ENCODE measurements at places on chromosomes 1 and 21. TPM values are rescaled to one million over a fixed set of nuclear protein-coding genes. Genes with fewer than 3 reads are reported as not detected.

The LRRC38 gene
- total RNA-seq, result not detected

DNA sequence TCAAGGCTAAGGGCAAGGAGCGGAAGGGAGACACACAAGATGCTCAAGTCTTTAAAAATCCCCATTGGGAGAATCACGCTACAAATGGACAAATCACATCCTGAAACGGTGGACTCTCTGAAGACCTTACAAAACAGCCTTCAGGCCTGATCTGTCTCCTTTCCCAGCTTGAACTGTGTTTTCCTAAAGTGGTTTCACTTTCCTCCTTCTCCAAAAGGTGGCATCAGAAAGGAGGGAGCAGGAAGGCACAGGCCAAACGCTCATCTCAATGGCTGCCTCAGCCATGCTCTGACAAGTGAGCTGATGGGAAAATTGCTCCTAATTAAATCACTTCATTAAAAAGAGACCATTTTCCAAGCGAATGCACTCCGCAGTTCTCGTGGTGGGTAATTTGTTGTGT is 47.7 kb downstream of the UTP25 start:
- H3K4me3 ChIP-seq, result no peak overlapping the region
- peaks cover 6% of the 10 kb centered on the region for H3K27me3 ChIP-seq
- no peak overlapping the region for H3K27ac ChIP-seq
- DNase-seq, result no peak

- DNase-seq, result no peak
- H3K36me3 ChIP-seq, result no peaks in the 10 kb centered on the region
Measured at GRCh38 chr1:71921935-71922559, 360.3 kb downstream of the NEGR1 start.

DNA sequence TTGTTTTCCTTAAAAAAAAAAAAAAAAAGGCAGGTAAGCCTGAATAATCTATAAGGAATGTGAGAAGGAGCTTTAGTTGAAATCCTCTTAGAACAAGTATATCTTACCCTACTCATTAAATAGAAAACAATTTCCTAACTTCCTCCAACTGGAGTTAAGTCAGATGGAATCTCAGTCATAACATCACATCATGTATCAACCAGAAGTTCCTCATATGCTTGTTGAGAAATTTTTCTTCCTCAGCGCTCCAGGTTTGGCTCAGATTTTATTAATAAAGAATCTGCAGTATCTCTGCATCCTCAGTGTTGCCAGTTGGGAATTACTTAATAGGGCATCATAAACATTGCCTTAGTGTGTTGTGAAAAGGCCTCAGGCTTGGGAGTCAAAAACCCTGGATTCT is 37.6 kb downstream of the DUSP10 start:
- peaks cover 14% of the 10 kb centered on the region for H3K4me1 ChIP-seq
- H3K27me3 ChIP-seq, result no peaks in the 10 kb centered on the region
- H3K4me3 ChIP-seq, result no peak overlapping the region
- DNase-seq, result no peak
- H3K36me3 ChIP-seq, result no peaks in the 10 kb centered on the region

- no peaks in the 10 kb centered on the region for H3K36me3 ChIP-seq
- no peak overlapping the region for H3K4me3 ChIP-seq
- H3K27ac ChIP-seq, result no peak overlapping the region
- H3K27me3 ChIP-seq, result no peaks in the 10 kb centered on the region
Measured at GRCh38 chr1:74610961-74611360, 62.6 kb downstream of the ERICH3 start.

The KRTAP10-11 gene
- total RNA-seq, result not detected

- H3K27ac ChIP-seq, result no peak overlapping the region
- H3K27me3 ChIP-seq, result no peaks in the 10 kb centered on the region
- no peaks in the 10 kb centered on the region for H3K4me1 ChIP-seq
- H3K4me3 ChIP-seq, result no peak overlapping the region
- H3K36me3 ChIP-seq, result no peaks in the 10 kb centered on the region
Measured at GRCh38 chr1:245501633-245502032, 346.8 kb downstream of the KIF26B start.

The BATF3 gene
- 2.8 TPM for total RNA-seq

GRCh38 chr1:151060657-151061421 is 642 bp downstream of the MLLT11 start:
- H3K4me1 ChIP-seq, result peaks cover 36% of the 10 kb centered on the region
- DNase-seq, result no peak
- H3K36me3 ChIP-seq, result no peaks in the 10 kb centered on the region
- no peak overlapping the region for H3K4me3 ChIP-seq
- H3K27ac ChIP-seq, result peak overlapping the region; percentile 94

The TIAM1 gene
- total RNA-seq, result 4.5 TPM

- no peak overlapping the region for H3K4me3 ChIP-seq
- H3K27ac ChIP-seq, result no peak overlapping the region
- no peaks in the 10 kb centered on the region for H3K4me1 ChIP-seq
- H3K36me3 ChIP-seq, result no peaks in the 10 kb centered on the region
- H3K27me3 ChIP-seq, result no peaks in the 10 kb centered on the region
Measured at GRCh38 chr1:176364236-176364905, 98.6 kb upstream of the PAPPA2 start.

DNA sequence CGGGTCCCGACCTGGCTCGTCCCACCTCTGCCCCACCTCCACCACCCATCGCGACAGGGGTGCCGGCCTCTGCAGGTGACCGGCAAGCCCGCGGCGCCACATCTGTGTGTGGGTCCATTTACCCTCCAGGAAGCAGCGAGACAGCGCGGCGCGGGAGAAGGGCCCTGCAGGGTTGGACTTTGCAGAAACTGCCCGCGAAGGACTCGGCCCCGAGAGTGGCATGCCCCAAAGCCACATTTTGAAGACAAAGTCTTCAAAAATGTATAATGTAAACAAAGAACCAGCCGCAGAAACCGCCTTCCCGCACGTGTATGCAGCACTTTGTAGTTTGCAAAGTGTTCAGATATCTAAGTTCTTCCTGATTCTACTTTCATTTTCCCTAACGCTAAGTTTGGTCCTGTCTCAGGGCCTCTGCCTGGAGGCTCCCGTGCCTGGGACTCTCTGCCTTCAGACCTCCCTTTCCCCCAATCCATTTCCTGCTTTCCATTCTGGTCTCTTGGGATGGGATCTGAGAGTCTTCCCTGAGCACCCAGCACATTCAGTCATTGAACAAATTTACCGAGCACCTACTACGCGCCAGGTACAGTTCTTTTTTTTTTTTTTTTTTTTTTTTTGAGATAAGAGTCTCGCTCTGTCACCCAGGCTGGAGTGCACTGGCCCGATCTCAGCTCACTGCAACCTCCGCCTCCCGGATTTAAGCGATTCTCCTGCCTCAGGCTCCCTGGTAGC is 524 bp upstream of the TMCO4 start:
- peak; percentile 65 for DNase-seq
- no peaks in the 10 kb centered on the region for H3K27me3 ChIP-seq
- no peaks in the 10 kb centered on the region for H3K36me3 ChIP-seq
- H3K27ac ChIP-seq, result peak overlapping the region; percentile 93

The PALMD gene
- 1.9 TPM for total RNA-seq

The RPE65 gene
- not detected for total RNA-seq
